ENCODE measurements at places on chromosomes 2 and 18.

- no peak for DNase-seq
These were observed 585 bp upstream of the ANAPC1 start for GRCh38 chr2:111884592-111884964.

DNA sequence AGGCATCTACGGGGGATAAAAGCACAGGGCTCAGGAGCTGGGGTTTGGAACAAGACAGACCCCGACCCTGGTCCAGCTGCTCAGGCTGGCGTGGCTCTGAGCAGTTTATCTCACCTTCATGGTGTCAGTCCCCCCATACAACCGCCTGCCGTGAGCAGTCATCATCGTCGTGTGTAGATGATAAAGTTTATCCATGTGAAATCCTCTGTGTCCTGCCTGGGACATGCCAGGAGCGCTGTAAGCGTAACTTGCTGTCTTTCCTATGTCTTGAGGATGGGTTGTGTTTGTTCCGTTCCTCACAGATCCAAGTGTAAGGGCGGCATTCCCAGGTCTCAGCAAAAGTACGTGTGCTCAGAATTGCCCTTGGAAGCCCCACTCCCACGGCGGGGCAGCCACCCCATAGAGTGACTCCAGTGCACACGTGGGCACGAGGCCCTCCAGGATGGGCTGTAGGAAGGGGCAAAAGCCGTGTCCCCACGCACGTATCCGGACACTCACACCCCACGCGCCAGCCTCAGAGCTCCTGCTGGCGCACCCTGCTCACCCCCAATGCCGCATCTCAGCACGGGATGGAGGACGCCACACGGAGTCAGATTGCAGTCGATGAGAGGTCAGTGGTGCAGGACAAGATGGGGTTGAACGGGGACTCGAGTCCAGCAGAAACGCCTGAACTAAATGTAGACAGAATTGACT is 50.9 kb downstream of the ADI1 start:
- DNase-seq = no peak

DNA sequence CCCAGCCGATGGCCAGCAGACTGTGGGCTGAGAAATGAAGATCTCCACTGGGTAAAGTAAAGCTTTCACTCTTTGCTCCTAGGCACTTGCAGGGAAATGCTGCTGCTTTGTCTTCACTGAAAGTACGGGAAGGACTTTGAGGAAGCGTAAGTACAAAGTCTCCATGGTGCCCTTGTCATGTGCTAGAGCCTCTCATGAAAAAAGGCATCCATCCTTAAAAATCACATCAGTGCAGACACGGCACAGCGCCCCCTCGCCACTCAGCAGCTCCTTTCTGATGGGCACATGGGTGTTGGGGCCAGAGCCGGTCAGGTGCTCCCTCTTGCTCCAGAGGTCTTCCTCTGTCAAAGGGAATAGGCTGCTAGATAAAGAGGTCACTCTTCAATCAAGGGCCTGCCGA is 109.0 kb upstream of the STPG4 start:
- DNase-seq = no peak

DNA sequence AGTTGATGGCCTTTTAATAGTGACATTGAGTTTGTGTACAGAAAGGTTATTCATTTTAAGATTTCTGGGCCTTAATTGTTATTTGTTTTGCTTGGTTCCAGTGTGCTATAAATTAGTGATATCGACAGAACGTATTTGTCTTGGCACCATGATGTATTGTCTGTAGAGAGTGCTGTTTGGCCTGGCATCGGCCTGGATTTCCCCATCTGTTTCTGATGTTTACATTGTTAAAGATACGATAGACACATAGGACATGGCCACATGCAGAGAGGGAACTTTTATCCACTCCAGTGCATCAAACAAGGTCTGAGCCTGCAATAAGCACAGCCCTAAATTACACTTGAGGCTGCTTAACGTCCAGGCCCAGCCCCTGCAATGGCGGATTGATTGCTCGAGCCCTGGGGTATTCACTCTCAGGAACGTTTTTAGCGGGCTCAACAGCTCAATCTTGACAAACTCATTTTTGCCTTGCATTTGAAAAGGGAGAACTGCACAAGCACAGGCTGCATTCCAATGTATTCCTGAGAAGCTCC is 144.7 kb downstream of the SLC4A3 start:
- DNase-seq = no peak

DNA sequence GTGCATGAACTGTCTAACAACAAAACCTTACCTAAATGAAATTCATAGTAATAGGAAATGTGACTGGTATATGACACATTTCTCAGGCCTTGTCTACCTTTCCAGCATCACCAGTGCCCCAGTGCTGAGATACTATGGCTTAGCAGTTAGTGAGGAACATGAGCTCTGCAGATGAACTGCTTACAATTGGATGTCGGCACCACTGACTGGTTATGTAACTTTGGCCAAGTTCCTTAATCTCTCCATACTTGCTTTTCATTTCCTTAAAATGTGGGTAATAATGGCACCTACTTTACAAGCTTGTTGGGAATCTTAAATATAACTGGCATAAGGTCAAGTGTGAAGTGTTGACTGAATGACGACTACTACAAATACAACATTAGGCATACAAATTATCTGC is 136.3 kb downstream of the OLA1 start:
- DNase-seq = no peak

DNA sequence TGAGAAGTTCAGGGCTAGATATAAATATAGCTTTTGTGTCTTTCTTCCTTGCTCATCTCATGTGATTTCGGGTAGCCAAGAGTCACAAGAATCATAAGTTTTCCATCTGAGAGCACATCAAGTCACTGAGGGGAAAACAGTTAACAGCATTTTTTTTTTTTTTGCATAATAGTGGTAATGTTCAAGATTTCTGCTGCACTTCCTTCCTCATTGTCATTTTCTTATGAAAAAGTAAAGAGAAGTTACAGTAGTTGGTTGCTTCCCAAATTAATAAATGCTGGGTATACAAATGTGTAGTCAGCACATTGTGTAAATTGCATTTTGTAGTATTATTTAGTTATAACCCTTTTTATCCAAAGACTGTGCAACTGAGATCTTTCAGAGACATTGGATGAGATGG is 93.6 kb downstream of the ZEB2 start:
- no peak for DNase-seq

DNA sequence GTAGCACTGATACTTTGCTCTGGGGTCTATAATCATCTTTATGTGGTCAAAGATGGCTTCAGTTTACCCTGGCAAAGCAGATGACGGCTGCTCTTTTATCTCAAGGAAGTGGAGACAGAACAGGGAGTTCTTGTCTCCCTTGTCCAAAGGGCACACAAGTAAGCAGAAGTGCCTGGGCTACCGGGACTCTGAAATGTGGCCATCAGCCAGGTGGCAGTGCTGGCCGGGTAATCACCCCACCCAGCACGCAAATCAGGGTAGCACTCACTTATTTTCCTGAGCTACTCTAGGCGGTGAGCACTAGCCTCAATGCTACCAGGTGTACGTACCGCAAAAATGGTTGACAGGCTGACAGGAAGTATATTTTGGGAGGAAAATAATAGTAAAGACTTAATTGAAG is 119.7 kb upstream of the ETAA1 start:
- no peak for DNase-seq

DNA sequence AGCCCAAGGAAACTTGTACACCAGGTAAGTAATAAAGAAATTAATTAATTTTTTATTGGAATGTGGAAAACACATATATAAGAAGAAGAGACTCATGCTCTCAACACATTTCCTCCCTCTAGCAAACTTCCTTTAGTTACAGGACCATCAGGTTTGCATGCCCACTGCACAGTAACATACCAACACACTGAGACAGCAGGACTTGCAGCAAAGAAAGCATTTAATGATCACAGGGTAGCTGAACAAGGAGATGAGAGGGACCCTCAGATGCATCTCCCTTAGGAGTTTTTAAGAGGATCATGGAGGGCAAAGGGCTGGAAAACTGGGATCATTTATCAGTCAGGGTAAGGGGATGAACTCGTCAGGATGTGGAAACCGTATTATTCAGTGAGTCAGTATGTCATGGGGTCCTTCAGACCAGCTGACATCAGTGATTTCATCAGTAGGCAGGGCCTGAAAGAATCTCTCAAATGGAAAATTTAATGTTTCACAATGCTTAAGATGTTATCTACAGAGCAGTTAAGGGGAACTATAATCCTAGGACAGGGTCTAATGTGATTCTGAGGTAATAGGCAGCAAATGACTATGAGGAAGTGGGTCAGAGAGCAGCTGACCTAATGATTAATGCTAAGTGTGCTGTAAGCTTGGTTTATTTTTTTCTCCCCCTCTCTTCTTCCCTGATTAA is 193.8 kb upstream of the RND3 start:
- DNase-seq = no peak

DNA sequence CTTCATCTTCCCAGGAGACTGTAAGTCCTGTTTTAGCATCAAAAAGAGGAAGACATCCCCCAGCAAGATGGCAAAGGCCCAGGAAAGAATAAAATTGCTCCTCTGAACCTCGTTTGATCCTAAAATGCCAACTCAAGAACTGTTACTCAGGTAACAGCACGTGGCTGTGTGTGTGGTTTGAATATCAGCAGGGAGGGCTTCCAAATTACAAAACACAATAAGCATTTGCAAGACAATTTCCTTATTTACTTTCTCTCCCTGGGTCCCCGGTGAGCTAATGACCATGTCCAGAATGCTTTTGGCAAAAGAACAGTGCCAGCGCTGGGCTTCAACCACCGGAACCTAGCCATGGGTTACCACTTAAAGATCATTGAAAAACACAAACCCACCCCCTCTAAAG is 163.6 kb downstream of the C1D start:
- no peak for DNase-seq

GRCh38 chr2:10398496-10398895 is 49.6 kb downstream of the ODC1 start:
- DNase-seq = no peak

GRCh38 chr2:113041871-113042270 is 10.8 kb downstream of the IL36B start:
- DNase-seq = no peak

GRCh38 chr18:55161916-55162315 is 202.7 kb upstream of the CCDC68 start:
- no peak for DNase-seq

- no peak for DNase-seq
These were observed 105.1 kb downstream of the NDUFA10 start for GRCh38 chr2:239919774-239920692.

GRCh38 chr18:3054780-3055179 is 41.8 kb upstream of the LPIN2 start:
- no peak for DNase-seq

GRCh38 chr2:27428978-27429541 is 629 bp downstream of the NRBP1 start:
- peak; percentile 65 for DNase-seq

- no peak for DNase-seq
These were observed 12.2 kb upstream of the CD28 start for GRCh38 chr2:203694191-203694590.

GRCh38 chr2:209525834-209526281 is 102.0 kb downstream of the MAP2 start:
- DNase-seq = no peak

- DNase-seq = no peak
These were observed 87.5 kb upstream of the ST3GAL5 start for GRCh38 chr2:85976106-85976920.

DNA sequence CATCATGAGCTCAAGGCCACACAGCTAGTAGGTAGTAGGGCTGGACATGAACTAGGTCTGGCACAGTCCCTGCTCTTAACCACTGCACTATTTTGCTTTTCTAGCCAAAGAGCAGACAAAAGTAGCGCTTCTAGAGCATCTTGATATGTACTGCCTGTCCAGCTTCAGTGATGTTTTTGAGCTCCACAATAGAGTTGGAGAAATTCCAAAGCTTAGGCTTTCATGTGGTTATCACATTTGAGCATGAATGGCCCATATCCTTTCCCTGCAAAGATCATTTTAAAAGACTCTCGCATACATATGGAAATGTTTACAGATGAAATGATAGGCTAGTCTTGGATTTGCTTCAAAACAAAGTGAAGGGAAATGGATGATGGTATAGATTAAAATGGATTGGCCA is 128.7 kb downstream of the MAP3K20 start:
- no peak for DNase-seq

GRCh38 chr2:38862476-38862875 is 13.3 kb downstream of the DHX57 start:
- no peak for DNase-seq

- peak; percentile 62 for DNase-seq
These were observed 42.7 kb downstream of the SFXN5 start for GRCh38 chr2:73028841-73029240.

DNA sequence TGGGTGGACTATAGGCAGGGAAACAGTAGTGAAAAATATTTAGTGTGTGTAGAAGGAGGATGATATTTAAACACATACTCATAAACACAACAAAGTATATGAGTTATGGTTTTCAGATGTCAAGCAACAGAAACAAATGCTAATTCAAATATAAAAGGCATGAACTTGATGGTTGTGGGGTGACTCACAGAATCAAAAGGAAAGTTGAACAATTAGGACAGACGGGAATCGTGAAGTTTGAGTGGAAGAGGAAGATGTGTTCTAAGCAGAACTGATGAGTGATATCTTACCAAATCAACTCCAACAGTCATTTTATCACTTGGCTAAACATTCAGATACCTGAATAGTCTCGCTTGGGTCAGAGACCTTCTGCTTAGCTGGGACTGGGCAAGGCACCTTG is 53.6 kb upstream of the ITGA6 start:
- DNase-seq = no peak

GRCh38 chr18:36600548-36600947 is 228.3 kb downstream of the TPGS2 start:
- DNase-seq = no peak

DNA sequence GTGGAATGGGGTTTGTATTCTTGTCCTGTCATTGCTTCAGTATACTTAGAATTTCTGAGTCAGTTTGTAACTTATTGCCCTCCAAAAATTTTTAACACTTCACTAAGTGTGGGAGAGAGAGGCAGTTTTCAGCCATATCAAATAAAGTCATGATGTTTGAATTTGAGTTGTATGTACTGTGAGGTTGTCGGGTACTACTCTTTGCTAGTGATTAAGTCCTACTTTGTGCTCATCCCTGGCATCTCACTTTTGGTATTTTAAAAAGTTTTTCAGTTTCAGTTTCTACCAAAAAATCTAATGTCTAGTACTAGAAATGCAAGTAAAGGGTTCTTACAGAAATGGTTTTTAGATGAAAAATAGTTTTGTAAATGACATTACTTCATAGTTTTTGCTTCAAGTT is 40.7 kb downstream of the EIF5B start:
- no peak for DNase-seq

GRCh38 chr2:160415991-160416390 is 77.6 kb downstream of the RBMS1 start:
- no peak for DNase-seq

DNA sequence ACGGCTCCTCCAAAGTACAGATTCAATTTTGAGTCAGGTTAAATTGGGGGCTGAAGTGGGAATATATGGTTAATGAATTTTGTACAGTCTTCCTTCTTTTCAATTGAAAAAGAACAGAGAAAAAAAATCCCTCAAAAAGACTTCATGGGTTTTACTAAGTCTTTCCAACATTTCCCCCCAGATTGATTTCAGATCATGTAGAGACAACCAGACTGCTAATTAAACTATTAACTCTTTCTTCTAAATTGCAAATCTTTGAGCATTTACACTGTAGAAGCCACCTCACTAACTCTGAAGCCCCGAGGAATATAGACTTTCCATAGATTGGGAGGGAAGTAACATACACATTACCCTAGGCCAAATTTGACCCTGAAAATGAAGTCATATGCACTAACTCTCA is 771.0 kb downstream of the NRXN1 start:
- DNase-seq = no peak

GRCh38 chr2:113076954-113077669 is 9.3 kb downstream of the IL1F10 start:
- DNase-seq = no peak
